ENCODE measurements at places on chromosomes 2 and 18. TPM values are rescaled to one million over a fixed set of nuclear protein-coding genes. Genes with fewer than 3 reads are reported as not detected.
A peak's percentile ranks its signal among the peaks of the same experiment; 100 is the strongest.

GRCh38 chr2:59884166-59884565 is 669.3 kb downstream of the BCL11A start:
- DNase-seq, result no peak

DNA sequence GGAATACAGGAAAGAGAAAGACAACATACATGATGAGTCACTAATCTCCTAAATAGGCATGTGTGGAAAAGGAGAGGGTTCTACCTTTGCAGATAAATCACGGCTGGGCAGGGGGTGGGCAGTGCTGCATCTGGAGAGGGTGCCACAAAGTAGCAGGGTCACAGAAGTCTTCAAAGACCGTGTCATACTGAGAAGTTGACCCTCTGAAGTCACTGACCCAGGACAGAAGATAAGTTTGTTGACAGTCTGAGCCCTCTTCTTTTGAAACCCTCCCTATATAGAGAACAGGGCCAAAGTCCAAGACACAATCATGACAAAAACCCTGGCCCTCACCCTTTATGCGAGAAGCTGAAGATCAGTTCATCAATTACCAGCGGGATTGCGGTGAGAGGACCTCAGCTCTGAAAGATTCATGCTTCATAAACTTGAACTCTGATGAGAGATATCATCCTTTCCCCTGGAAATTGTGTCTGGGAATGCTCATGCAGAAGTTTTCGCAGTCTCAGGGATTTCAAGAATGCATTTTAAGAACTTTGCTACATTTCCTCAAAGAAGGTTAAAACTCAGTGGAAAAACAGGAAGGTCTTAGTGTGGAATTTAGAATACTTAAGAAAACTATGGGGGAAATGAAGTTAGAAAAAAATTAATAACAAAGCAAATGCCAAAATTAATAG is 129.5 kb downstream of the FAM124B start:
- DNase-seq, result peak; percentile 19

- peak; percentile 82 for DNase-seq
Observed at GRCh38 chr2:9771481-9772017, 71.7 kb upstream of the TAF1B start.

GRCh38 chr2:47798631-47799030 is 15.7 kb downstream of the MSH6 start:
- DNase-seq, result no peak

DNA sequence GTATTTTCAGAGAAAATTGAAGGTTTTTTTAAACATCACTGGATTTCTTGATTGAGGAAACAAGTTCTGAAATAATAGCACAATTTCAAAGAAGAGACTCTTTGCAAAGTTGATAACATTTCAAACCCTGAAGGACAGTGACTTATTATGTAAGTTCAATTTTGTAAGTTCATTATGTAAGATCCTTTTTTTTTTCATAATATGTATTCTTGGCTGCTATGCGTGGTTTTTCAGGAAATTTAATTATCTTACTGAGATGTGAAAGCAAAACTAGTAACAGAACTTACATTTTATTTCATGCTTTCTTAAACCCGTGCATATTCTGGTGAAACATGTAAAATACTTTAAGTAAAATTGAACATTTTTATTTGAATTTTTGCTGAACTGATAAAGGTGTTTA is 65.4 kb downstream of the RIF1 start:
- DNase-seq, result no peak

DNA sequence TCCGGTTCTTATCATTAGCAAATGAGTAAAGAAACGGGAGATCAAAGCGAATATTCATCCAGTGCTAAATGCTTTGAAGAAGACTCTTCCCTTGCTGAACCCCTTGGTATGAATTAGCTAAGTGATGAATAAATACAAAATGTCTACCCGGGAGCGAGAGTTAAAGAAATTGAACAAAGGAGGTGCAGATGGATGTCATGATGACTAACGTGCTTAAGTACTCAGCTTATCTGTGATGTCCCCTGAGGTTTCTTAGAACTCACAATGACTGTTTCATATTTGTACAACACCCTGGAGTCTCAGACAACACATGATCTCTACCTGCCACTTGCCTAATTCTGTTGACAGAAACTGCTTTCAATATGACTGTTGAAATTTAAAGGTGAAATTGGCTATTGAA is 148.5 kb downstream of the TMEM200C start:
- peak; percentile 25 for DNase-seq

DNA sequence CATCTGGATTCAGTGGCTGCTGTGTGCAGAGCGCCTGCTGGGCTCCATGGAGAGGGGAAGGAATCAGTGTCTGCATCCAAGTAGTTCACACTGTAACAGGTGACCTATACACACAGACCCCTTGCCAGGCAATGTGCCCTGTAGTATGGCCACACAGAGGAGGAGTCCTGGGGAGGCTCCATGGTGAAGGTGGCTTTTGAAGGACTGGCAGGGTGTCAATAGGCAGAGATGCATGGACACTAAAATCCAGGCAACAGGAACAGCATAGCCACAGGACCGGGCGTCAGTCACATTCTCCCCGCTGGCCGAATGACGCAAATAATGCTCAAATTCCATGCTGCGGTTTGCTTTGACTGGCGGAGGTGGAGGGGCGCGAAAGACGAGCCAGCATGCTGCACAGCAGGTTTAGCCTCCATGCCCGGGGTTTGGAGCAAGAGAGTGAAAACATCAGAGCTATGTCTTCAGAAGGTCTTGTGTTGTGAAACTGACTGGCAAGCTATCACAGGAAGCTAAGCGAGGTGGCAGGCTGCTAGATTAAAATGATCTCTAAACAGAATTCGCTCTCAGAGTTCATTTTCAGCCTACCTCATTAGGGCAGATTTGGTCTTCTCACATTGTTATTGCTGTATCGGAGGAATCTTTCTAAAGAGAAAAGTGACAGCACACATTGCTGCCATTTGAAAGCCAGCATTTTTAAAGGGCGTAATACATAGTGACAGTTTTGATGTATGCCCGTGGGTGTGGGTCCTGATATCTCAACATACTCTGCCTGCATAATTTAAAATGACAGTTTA is 1.2 kb upstream of the CHMP1B start:
- DNase-seq, result peak; percentile 91

DNA sequence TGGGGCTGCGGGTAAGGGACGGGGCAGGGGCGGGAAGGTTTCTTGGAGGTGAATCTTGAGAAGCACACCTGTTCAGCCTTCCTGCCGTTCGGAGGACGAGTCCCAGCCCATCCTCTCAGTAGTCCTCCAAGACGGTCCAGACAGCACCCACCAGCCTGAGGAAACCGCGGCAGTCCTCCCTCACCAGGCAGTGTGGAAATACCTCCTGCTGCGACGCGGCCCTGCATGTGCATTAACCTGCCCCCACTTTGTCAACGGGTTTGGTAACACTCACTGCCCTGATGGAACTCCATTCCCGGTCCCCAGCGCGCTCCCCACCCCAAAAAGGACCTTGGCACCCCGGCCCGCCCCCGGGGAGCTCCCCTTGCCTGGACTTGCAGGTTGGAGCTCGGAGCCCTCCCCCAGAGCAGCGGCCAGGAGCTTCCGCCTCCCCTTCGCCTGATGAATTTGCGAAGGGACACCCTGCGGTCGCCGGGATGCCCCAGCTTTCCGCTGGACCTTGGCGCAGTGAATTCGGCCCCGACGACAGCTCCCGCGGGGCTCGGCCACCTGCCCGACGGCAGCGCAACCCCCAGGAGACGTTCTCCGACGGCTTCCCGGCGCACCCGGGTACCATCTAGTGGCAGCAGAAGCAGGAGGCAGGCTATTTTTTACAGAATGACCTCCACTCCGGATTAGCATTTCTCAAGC is 31.5 kb downstream of the ACVR1C start:
- DNase-seq, result no peak

DNA sequence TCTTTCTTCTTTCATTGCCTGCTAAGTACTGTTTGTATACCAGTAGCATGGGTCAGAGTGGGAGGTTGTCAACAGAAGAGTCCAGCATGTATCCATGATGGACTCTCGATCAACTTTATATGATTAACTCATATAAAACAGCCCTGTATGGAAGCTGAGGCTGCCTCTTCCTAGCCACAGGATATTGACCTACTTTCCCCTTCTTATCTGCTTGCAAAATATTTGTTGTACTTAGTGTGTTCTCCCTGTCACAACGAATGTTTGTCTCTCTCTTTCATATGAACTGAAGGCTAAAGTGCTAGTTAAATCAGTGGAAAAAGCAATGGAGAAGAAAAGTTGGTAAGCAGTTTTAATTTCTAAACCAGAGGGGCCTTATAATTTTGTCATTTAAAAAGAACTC is 17.8 kb downstream of the MYO1B start:
- DNase-seq, result no peak

DNA sequence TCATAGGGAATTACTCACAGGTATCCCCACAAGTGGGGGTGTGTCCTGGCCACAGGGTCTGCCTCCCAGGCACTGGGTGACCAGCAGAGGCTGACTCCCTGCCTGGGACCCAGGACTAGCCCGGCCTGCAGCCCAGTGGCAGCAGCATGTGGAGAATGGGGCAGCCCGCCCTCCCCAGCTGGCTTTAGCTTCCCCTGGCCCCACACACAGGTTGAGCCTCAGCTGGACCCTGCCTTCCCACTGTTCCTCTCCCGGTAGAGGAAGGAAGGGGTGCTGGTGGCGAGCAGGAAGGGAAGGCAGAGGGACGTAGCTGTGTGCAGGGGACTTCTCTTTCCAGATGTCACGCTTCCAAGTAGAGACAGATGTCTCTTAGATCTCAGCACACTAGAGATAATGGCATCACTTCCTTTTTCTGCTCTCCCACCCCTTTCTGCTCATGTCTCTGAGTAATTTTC is 51.4 kb downstream of the EMILIN2 start:
- peak; percentile 61 for DNase-seq

DNA sequence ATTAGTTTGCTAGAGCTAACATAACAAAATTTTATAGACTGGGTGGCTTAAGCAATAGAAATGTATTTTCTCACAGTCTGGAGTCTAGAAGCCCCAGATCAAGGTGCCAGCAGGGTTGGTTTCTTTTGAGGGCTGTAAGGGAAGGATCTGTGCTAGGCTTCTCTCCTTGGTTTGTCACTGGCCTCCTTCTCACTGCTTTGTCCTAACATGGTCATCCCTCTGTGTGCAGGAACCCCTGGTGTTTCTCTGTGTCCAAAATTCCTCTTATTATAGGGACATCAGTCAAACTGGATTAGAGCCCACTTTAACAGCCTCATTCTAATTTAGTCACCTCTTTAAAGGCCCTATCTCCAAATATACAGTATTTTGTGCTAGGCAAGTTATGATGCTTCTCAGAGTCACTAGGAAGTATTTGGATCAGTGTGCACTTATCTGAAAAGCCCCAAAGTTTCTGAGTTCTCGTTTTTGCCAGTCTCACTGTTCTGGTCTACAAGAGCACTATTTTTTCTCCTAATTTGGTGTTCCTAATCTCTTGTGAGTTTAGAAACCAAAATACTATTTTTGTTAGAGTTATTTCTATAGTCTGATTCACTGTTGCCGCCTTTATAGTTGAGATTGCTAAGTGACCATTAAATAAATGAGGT is 29.0 kb downstream of the ZC3H6 start:
- DNase-seq, result no peak

CNTNAP5 gene
- total RNA-seq, result 0.11 TPM

MDH1 gene
- 321 TPM for total RNA-seq

AGPS gene
- 89.0 TPM for total RNA-seq

IL36A gene
- not detected for total RNA-seq

GPBAR1 gene
- not detected for total RNA-seq

UPP2 gene
- not detected for total RNA-seq

COL4A4 gene
- 0.10 TPM for total RNA-seq

GPR45 gene
- not detected for total RNA-seq

KLHL29 gene
- total RNA-seq, result 6.8 TPM
